ENCODE measurements at places on chromosomes 13 and 19. TPM values are rescaled to one million over a fixed set of nuclear protein-coding genes. Genes with fewer than 3 reads are reported as not detected.
A peak's percentile ranks its signal among the peaks of the same experiment; 100 is the strongest.

GRCh38 chr19:3575260-3575741 lies 2.6 kb downstream of the HMG20B start:
- no peak overlapping the region for H3K27ac ChIP-seq
- peaks cover 11% of the 10 kb centered on the region for H3K4me1 ChIP-seq

GRCh38 chr19:49849433-49850220 lies 1.3 kb upstream of the PTOV1 start:
- peaks cover 40% of the 10 kb centered on the region for H3K4me1 ChIP-seq
- H3K4me3 ChIP-seq = peak overlapping the region; percentile 88
- no peaks in the 10 kb centered on the region for H3K27me3 ChIP-seq
- DNase-seq = no peak
- peak overlapping the region; percentile 97 for H3K27ac ChIP-seq

DNA sequence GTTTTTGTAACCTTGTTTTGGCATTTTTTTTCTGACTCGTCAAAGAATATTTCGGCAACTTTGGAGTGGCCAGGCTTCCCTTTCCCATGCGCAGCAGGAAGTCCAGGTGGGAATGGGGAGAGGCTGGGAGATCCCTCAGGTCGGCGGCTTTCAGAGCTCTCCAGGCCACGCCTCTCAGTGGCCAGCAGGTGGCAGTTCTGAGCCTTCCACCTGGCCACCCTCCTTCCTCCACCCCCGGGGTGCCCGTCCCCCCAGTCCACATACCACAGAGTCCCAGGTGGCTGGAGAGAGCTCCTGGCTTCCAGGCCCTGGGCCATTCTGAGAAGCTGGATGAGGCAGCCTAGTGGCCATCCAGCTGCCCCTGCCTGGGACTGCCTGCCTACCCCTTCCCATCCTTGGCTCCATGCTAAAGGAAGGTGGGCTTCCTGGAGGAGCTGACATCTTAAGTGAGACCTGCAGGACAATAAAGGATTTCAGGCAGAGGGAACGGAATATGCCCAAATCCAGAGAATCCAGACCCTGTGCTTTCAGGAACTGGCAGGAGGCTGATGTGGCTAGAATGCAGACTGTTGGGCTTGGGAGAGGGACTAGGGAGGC lies 46.3 kb downstream of the CCNE1 start:
- peaks cover 3% of the 10 kb centered on the region for H3K4me1 ChIP-seq
- no peaks in the 10 kb centered on the region for H3K36me3 ChIP-seq
- H3K27ac ChIP-seq = no peak overlapping the region
- no peak overlapping the region for H3K4me3 ChIP-seq

GRCh38 chr13:34352958-34353357 lies 535.0 kb downstream of the RFC3 start:
- no peaks in the 10 kb centered on the region for H3K36me3 ChIP-seq
- no peak for DNase-seq
- no peaks in the 10 kb centered on the region for H3K27me3 ChIP-seq
- H3K4me3 ChIP-seq = no peak overlapping the region
- H3K27ac ChIP-seq = no peak overlapping the region

DNA sequence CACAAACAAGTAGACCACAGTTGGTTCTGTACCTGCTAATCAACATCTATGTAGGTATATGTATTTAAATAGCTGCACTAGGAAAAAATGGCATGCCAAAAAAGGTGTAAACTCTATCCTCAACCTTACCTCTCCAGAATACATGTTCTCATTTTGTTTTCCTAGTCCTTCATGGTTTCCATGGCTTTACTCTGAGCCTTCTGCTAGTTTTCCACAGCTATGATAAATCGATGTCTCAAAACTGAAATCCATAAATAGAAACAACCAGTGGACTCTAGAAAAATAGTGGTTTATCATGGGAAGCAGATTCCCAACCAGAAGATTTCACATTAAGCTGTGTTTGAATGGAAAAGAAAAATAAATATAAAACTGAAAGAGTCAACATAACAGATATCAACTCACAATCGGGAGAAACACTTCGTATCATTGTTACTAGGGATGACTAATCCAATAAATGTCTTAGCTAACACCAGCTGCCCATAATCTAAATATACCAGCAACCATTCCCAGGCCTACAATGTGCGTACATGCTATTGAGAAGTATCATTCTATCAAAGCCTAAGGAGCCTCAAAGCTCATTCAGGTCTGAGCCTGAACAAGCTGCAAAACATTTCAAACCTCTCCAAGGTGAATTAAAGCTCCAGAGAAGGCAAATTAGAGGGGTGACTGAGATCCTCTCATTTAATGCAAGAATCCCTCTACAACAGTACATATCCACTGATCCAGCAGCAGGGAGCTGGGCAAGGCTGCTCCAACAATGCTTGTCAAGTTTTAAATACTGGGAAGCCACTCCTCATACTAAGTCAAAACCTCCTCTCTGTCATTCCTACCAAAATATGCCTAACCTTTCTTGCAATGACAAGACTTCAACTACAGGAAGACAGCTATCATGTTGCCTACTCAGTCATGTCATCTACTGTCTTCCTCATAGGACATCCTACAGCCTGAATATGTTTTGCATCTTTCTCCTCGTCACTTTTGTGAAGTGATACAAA lies 90.2 kb downstream of the KCTD12 start:
- H3K4me1 ChIP-seq = no peaks in the 10 kb centered on the region
- H3K27ac ChIP-seq = no peak overlapping the region
- DNase-seq = no peak
- H3K36me3 ChIP-seq = no peaks in the 10 kb centered on the region
- no peaks in the 10 kb centered on the region for H3K27me3 ChIP-seq

GRCh38 chr13:86563308-86563707 lies 764.1 kb upstream of the SLITRK6 start:
- H3K36me3 ChIP-seq = no peaks in the 10 kb centered on the region
- no peak for DNase-seq
- H3K27ac ChIP-seq = no peak overlapping the region
- no peak overlapping the region for H3K4me3 ChIP-seq
- H3K4me1 ChIP-seq = no peaks in the 10 kb centered on the region

DNA sequence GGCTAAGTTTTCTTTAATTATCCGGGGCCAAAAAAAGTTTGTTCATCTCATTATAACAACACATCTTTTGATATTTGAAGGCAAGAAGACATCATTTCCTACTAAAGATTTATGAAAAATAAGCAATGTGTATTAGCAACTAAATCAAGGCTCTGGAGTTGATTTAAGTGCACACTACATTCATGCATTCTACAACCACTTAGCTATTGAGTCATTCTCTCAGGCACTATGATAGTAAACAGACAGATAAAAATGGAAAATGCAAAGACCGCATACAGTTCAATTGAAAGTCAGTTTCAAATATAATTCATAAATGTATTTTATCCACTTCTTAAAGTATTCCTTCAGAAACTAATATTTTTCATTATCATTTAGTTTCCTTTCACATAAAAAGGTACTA lies 1395.2 kb downstream of the PCDH9 start:
- H3K36me3 ChIP-seq = no peaks in the 10 kb centered on the region
- DNase-seq = no peak
- H3K4me1 ChIP-seq = no peaks in the 10 kb centered on the region
- H3K4me3 ChIP-seq = no peak overlapping the region
- no peak overlapping the region for H3K27ac ChIP-seq

The TLE6 gene
- 3.5 TPM for total RNA-seq

Data from activated CD8-positive, alpha-beta T cell treated with anti-CD3 and anti-CD28 coated beads for 36 hours (primary cell).